KBM-7 (cell line): ENCODE measurements at places on chromosomes 16 and 17.
A peak's percentile ranks its signal among the peaks of the same experiment; 100 is the strongest.

- peak; percentile 76 for DNase-seq
Observed at GRCh38 chr17:82230609-82231311, 1.9 kb downstream of the SLC16A3 start.

DNA sequence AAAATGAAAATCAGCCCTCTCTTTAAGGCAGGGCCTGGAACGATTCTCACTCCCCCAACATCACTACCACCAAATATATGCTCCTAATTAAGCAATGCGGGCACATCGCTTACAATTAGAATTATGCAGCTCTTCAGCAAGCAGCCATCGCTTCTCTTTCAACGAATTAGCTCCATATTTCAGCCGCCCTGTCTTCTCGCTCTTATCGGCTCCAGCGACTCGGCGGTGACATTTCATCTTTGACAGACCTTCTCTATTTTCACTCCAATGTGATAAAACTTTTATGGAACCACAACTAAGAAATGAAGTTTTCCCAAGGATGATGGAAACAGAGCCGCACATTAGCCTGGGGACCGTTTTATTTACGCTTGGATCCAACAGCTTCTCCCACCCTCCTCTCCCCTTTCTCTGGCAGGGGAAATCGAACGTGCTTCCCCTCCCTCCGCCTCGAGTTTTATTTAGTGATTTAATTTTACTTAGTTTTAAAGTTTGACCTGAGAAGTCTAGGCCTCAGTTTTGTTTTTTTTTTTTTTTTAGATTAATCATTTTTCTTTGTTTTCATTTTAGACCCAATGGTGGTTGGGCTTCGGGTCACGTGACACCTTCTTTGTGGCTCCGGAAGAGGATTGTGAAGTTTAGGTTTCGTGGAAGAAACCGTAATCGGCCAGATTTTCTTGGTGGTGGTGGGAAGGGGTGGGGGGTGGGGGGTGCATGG, 3.1 kb upstream of the HOXB2 start:
- DNase-seq: no peak

- DNase-seq: no peak
Observed at GRCh38 chr16:57071831-57072582, 20.4 kb upstream of the CPNE2 start.

GRCh38 chr17:29233301-29233700, 13.4 kb upstream of the CRYBA1 start:
- DNase-seq: no peak

DNA sequence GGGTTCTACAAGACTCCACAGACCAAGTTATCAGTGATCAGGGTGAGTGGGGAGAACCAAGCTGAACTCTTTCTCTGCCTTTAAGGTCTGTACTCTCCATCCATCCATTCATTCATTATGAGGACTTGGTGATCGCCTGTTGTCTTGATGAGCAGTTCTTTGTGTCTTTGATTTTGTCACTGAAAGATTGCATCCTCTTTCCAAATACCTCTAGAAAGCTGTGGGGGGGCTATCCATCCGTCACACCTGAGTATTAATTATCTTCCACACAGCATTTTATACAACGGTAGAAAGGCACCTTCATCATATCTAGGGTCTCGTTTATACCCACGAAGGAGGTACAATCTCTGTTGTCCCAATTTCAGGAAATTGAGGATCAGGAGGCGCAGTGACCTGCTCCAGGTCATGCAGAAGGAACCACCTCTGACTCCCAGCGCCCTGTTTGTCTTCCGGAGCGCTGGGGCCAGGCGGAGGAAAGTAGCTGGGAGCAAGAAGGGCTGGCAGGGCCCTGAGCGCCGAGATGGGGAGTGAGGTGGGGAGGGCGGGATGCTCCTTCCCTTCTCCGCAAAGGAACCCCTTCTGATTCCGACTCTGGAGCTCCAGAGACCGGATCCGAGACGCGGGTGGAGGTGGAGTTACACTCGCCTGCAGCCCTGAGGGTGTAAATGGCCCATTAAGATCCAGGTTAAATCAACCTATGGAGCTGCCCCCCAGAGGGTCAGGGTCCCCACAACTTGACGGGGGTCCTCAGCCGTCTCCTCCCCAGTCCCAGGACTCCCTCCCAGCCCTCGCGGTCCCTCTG, 605 bp upstream of the ABAT start:
- no peak for DNase-seq
